ENCODE measurements at places on chromosomes 3 and 15.

GRCh38 chr15:78989701-78990240, 44.9 kb upstream of the CTSH start:
- DNase-seq: no peak

GRCh38 chr3:111301238-111301798, 229.7 kb downstream of the NECTIN3 start:
- DNase-seq: no peak

DNA sequence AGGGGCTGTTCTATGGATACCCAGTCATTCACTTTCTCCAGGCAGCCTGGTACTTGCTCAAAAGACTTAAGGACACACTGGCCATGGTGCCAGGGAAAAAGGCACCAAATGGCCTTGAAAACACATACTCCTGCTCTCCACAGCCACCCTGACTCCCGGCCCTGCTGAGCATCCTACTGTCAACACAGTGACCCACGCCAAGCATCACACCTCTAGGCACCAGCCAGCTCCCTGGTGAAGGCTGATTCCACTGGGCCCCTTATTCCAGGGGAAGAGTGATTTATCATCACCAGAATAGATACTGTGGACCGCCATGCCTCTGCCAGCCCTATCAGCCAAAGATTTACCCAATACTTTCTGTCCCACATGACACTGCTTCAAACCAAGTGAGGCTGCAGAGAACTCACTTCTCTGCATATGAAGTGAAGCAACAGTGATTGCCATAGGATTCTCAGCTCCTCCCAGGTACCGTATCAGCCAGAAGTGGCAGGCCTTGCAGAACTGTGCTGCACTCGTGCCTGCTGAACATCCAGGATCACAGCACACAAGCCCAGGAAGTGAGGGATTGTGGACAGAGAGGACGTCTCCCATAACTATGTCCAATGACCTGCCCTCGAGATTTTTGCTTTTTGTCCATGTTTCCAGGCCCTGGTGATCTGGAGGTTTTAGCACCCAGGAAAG, 63.7 kb downstream of the WHAMM start:
- DNase-seq: no peak

GRCh38 chr15:76898102-76898501, 7.0 kb downstream of the SCAPER start:
- no peak for DNase-seq

DNA sequence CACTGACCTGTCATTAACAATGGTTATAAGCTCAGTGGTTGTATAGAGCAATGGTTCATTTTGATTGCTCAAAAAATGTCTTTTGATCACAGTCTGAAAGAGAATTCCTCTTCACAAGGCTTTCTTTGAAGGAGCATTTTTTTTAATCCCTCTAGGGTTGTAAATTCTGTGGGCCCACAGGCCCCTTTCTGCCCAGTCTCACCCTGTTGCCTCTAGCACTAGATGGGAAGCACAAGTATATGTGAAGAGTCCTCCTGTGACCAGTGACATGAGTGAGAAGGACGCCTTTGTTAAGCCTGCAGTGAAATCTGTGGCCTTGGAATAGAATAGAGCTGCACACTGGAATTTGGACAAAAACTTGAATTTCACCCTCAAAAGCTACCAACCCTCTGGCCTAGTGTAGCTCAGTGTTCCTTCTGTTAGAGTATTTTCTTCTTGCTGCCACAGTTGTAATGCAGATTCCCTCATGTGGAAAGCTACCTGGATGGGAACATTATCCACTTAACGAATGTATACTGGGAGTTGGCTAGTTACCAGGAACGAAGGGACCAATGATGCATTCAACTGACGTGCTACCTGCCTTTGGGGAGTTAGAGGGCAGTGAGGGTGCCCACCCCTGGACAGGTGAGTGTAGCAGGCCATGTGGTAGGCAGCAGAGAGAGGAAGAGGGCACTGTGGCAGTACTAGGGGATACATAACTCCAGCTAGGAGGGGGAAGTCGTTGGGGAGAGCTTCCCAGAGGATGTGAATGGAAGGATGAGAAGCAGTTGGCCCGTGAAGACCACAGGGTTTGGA, 28.3 kb upstream of the RYR3 start:
- DNase-seq: no peak

DNA sequence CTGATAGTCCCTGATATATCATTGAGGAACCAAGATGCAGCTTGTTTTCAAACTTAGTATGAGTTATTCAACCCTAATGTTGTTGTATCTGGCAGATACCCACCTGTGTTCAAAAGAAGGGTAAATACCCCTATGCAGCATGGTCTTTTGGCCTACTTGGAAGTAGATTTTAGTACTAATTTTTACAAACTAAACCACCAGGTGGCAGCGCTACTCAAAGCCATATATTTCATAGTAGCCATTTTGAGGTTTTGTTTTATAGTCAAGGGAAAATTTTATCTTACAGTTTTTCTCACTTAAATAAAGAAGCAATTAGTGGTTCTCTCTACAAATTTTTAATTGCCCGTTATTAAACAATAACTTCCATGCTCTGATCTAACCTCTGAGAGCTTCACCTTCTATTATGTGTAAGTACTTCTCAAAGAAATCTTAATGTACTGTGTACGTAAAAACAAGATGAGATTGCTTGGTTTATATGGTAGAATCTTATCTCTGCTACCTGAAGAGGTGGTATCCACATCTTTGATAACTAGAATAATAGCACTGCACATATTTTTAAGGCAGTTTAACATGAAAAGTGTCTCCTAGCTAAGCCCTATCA, 31.5 kb upstream of the MLF1 start:
- DNase-seq: peak; percentile 2

Measured in activated naive CD4-positive, alpha-beta T cell (primary cell).